Stimulated activated naive CD8-positive, alpha-beta T cell treated with anti-CD3 and anti-CD28 coated beads, Interleukin-15, Interleukin-2, amounts not matched to agents 100 U/mL and 50 U/mL, for 24 hours (primary cell): ENCODE measurements at places on chromosomes 16 and 17.

GRCh38 chr16:57998486-57998885, 2.0 kb downstream of the ZNF319 start:
- DNase-seq, result peak; percentile 71

DNA sequence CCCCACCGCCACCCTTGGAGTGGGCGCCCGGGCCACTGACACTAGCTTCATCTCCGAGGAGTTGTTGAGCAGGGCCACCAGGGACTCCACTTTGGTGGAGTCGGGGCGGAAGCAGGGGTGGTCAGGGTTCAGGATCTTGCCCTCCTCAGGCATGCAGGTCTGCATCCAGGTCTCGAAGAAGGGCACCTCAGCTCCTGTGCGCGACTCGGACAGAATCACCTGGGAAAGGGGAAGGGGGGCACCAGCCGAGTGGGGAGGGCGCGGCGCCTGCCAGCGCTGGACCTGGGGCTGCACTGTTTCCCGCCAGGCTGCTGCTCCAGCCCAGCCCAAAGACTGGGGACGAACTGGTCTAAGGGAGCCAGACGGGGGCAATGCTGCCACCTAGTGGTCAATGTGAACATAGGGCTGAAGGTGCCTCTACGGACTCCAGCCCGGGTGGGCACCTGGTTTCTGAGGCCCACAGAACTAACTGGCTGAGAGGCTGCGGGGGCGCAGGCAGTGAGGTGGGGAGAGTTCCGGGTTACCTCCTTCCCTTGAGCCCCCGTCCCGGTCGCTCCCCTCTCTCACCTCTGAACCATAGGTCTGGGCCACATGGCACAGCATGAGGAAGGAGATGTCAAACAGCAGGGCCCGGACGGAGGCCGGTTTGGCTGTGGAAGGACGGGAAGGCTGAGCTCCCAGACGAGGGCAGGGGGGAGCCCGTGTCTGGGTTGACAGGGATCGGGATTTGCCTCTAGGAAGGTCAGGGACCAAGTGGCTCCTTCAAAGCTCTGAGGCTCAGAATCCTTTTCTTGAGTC, 11.8 kb downstream of the CSF3 start:
- DNase-seq, result peak; percentile 79

GRCh38 chr17:33039874-33040273, 48.2 kb downstream of the SPACA3 start:
- no peak for DNase-seq

DNA sequence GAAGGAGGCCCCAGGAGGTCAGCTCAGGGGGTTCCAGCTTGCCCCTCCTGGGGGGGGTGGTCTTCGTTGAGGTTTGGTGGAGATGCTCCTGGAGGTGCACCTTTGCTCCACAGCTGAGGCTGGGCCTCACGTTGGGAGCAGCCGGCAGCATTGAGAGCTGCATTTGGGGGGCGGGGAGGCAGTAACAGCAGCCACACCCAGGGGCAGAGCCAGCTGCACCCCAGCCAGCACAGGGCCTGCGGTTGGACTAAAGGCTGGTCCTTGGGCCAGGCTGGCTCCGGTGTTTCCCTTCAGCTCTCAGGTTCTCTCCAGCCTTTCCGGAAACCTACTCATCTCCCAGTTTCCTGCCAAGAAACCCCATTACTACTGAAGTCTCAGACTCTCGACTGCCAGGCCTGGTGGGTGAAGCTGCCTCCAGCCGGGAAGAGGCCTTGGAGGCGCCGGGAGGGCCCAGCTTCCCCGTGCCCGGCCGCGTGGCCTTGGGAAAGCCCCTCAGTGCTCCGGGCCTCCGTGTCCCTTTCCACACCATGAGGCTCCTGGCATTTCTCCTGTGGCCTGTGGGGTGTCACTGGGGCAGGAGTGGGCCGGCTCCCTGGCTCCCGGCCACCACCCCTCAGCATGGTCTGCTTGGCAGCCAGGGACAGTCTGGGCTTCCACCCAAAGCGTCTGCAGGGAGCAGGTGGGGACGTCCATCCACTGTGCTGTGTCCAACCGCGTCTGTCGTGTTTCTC, 14.0 kb upstream of the BAIAP2 start:
- DNase-seq, result no peak

GRCh38 chr17:35359398-35359797, 14.0 kb downstream of the SLFN11 start:
- no peak for DNase-seq

GRCh38 chr16:56257666-56258342, 66.5 kb downstream of the GNAO1 start:
- DNase-seq, result no peak

GRCh38 chr16:12459391-12460063, 344.2 kb downstream of the CPPED1 start:
- peak; percentile 5 for DNase-seq

- no peak for DNase-seq
Measured at GRCh38 chr16:62539657-62540056, 503.4 kb upstream of the CDH8 start.

- peak; percentile 58 for DNase-seq
Measured at GRCh38 chr16:566475-567372, at the start of gene NHLRC4. Gene NHLRC4, plus strand, starts transcription at chr16:567005. Its CDS starts 1,043 bp downstream, at chr16:568048.

- DNase-seq, result no peak
Measured at GRCh38 chr16:75307506-75307905, 56.1 kb upstream of the BCAR1 start.

- DNase-seq, result no peak
Measured at GRCh38 chr16:46962629-46963028, 10.8 kb downstream of the DNAJA2 start.

- no peak for DNase-seq
Measured at GRCh38 chr17:66570447-66571195, 264.3 kb upstream of the CACNG5 start.
